Bronchial epithelial cell (primary cell): ENCODE measurements at places on chromosomes 11 and 22. TPM values are rescaled to one million over a fixed set of nuclear protein-coding genes. Genes with fewer than 3 reads are reported as not detected.
A peak's percentile ranks its signal among the peaks of the same experiment; 100 is the strongest.

LARGE2 gene
- total RNA-seq = 2.9 and 4.5 TPM in 2 replicates

SOX10 gene
- total RNA-seq = not detected in 2 replicates

TBX10 gene
- not detected in 2 replicates for total RNA-seq

SMC1B gene
- total RNA-seq = not detected in 2 replicates

SIK2 gene
- 2.9 and 3.6 TPM in 2 replicates for total RNA-seq

OR4A16 gene
- total RNA-seq = not detected in 2 replicates

- DNase-seq = peak; percentile 48
These were observed 83.3 kb downstream of the BARX2 start for GRCh38 chr11:129458756-129459535.

- DNase-seq = no peak
These were observed 1088.2 kb downstream of the TBC1D22A start for GRCh38 chr22:47850644-47851151.

GRCh38 chr22:42347281-42347824 lies 76.9 kb upstream of the TCF20 start:
- no peak for DNase-seq

DNA sequence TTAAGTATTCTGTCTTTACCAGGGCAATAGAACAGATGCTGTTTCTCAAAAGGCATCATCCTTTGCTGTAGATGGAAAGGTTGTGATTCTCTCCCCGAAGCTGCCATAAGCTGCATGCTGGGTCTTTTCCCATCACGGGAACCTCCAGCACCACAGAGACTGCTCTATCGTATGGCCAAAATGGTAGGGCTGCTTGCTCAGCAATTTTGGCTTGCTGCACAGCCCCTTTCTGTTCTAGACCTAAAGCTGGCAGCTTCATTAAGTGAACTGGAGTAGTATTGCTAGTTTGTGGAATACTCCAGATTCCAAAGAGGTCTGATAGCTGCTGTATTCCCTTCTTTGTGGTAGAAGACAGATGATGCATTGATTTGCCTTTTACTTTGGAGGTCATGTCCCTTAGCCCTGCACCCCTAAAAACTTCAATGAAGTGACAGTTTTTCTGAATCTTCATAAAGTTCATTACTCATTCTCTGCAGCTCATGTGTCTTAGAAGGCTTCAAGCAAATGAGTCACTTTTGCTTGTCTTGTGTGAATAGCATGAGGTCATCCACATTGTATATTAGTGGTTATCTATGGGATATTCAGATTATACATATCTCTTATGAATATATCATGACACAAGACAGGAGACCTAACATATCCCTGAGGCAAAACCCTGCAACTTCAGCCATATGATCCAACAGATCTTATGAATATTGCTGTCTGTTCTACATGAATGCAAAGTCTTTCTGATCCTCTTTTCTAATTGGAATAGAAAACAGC lies 245.3 kb downstream of the FAM76B start:
- DNase-seq = peak; percentile 92

DNA sequence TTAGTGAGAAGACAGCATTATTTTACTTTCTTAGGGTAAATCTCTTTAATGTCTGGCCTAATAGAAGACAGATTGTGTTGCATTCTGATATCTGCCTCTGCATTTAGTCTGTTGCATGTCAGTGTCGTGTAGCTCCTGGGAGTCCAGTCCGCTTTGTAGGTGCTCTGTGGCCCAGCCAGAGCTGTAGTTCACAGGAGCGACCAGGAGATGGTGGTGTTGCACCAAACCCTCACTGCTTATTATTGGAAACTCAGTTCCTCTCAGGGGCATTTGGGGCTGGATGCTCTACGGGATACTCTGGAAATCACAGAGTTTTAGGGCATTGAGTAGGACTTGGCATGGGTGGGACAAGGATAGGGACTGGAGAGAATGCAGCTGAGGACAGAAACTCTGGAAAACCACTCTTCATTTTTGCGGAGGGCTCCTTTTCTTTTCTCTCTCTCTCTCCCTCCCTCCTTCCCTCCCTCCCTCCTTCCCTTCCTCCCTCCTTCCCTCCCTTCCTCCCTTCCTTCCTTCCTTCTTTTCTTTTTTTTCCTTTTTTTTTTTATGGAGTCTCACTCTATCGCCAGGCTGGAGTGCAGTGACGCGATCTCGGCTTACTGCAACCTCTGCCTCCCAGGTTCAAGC lies 21.7 kb downstream of the MIAT start:
- DNase-seq = peak; percentile 59

DNA sequence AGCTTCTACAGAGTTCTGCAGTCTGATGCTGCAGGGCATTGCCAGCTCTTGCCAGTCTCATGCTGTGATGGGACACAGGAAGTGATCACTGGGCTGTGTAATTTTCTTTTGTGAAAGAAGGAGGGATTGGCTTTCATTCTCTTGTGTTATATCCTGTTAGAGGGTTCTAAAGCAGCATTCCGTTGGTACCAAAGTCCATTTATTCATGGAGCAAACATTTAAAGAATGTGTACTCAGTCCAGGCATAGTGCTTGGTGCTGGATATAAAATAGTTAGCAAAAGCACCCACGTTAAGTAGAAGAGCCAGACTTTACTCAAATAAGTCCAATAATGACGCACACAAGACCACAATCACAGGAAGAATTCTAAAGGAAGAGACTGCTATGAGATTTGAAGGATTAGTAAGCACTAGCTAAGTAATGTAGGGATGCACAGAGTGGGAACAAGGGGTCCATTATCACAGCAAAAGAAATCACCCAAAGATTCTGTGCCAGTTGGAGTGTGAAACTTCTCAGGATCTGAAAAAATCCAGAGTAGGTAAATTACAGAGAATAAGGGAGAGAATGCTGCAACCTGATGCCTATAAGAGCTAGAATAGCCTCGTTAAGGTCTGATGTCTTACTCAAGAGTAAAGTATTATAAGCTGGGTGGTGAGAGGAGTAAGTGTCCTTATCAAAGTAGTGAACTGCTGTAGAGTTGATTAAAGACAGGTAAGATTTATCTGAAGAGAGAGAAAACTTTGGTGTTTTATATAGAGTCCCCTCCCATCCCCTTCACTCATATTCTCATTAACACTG lies 728.3 kb downstream of the METTL15 start:
- DNase-seq = peak; percentile 97

GRCh38 chr22:45120931-45121330 lies 42.8 kb upstream of the NUP50 start:
- peak; percentile 60 for DNase-seq

DNA sequence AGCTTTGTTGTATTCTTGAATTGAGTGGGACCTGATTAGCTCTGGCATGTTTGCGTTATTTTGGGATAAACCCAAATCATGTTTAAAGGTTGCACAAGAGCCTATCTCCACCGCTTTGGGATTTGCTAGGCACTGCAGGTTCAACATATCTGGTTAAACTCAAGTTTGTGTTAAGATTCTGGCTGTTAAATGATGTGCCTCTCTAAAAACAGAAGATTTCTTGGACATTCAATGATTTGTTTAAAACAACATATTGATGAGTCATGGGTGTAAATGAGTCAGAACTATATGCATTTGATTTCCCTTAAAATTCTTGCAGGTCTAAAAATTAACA lies 67.4 kb downstream of the AMOTL1 start:
- peak; percentile 59 for DNase-seq

GRCh38 chr11:83583757-83584366 lies 297.7 kb upstream of the CCDC90B start:
- DNase-seq = peak; percentile 92

GRCh38 chr11:59802639-59803176 lies 7.9 kb downstream of the MRPL16 start:
- peak; percentile 60 for DNase-seq

- DNase-seq = no peak
These were observed 15.9 kb upstream of the HYLS1 start for GRCh38 chr11:125871391-125872137.

- no peak for DNase-seq
These were observed 6.0 kb upstream of the KLHL35 start for GRCh38 chr11:75439026-75439425.

- peak; percentile 82 for DNase-seq
These were observed 79.5 kb downstream of the HORMAD2 start for GRCh38 chr22:30159561-30160353.
